ENCODE measurements at places on chromosomes 1 and 21.

DNA sequence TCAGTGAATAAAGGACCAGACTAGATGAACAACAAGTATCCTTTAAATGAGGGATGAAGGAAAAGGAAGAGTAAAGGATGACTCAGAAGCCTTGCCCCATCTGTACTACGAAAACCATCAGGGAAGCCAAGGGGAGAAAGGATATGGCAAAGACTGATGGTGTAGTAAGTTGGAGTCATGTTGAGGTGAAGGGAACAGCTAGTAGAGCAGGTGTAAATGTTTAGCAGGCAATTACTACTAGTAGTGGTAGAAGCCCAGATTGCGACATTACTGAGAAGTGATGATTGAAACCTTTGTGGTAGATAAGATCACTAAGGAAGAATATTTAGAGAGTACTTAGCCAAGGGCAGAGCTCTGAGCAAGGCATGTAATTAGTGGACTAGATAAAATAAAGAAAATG, 84.0 kb downstream of the PHTF1 start:
- no peak for DNase-seq

DNA sequence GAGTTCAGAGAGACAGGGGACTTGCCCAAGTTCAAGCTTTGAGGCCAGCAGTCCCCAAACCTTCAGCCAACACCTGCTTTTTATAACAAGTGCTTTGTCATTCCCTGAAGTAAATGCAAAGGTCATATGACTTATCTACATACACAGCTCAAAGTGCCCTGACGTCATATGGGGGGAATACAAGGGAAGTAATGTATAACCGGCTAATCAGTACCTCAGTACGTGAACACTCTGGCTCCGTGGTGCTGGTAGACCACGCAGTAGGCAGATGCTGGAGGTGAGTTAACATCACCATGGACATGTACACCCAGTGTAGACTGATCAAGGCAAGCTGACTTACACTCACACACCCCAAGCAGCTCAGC, 60.0 kb downstream of the BACE2 start:
- DNase-seq = no peak

- no peak for DNase-seq
These were observed 43.5 kb downstream of the ALPL start for GRCh38 chr1:21552715-21553114.

GRCh38 chr1:228295201-228295600, 87.4 kb downstream of the OBSCN start:
- no peak for DNase-seq

- DNase-seq = no peak
These were observed 28.9 kb downstream of the LEPR start for GRCh38 chr1:65449214-65449823.

GRCh38 chr21:41873005-41873404, 6.1 kb downstream of the PRDM15 start:
- no peak for DNase-seq

DNA sequence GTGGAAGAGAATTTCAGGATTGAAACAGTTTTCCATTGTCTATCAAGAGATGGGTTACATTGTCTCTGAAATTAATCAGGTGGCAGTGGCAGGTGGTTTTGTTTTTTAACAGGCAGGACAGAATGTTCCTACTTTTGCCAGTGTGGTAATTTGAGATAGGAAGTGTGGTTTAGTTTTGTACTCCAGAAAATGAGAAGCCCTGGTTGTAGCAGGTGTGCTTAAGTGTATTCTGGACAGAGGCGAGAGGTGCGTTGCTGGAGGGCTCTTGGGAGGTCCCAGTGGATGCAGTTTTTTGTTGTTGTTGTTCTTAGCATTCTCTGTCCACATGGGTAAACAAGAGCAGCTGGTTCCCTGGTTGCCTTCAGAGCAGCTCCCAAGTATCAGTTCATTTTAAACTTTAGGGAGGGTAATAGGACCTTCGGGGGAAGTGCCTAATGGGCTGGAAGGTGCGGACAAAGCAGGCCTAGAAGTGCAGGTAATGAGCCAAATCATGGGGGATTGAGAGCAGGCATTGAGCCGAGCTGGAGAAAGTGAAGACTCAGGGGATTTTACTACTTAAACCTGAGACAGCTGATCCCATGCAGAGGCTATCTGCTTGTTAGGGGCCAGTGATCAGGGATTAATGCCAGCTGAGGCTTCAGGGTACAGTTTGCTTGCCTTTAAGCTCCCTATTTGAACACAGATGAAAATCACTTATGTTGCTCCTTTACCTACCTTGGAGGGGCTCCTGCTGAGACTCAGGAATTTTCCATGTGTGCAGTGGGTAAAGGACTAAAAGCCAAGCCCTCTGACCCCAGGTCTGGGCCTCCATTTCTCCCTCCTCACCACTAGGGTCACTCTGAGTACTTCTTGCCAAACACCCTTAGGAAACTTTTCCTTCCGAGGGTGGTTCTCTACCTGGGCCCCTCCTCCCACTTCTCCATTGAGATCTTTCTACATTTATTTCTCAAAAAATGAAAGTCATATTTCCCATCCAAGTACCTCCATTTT, 6.1 kb downstream of the PFKFB2 start:
- DNase-seq = no peak

DNA sequence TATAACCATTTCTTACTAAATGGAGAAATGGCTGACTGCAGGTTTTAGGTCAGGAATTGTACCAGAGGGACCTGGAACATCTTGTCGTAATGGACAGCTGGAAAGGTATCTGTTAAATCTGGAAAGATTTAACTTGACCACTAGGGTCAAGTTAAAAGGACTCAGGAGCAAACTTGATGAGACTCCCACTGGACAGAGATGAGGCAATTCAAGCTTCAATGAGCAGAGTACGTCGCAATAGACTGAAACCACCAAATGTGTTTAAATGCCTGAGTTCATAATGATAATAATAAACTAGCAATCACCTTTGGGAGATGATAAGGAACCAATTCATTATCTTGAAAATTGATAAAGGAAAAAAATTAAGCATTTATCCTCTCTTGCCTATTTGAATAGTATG, 8.7 kb downstream of the IFNLR1 start:
- no peak for DNase-seq

GRCh38 chr1:53583021-53583867, 124.0 kb downstream of the DMRTB1 start:
- no peak for DNase-seq

DNA sequence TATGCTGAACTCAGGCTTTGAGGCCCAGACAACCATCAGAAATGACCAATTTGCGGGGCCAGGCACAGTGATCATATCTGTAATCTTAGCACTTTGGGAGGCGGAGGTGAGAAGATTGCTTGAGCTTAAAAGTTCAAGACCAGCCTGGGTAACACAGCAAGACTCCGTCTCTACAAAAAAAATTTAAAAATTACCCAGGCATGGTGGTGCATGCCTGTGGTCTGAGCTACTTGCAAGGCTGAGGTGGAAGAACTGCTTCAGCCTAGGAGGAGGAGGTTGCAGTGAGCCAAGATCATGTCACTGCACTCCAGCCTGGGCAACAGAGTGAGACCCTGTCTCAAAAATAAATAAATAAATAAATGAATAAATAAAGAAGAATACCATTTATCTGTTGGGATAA, 156.5 kb downstream of the EIF4G3 start:
- DNase-seq = no peak

- no peak for DNase-seq
These were observed 66.2 kb downstream of the SCCPDH start for GRCh38 chr1:246790364-246790763.

GRCh38 chr1:93778457-93778856, 96.8 kb upstream of the BCAR3 start:
- no peak for DNase-seq

DNA sequence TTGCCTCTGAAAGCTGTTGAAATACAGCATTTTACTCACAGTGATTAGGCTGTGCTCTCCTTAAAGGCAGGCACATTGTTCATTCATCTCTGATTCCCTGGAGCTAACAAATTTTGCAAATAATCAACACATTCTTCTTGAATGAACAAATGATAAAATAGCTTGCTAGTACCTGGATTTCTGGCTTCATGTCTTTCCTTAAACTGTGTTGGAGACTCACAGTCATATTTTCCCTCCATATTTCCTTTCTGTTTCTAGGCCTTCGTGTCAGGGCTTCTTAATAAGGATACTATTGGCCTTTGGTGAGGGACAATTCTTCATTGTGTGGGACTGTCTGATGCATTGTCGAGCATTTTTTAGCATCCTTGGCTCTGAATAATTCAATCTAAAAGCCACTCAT, 9.7 kb downstream of the HSD11B1 start:
- DNase-seq = no peak

- DNase-seq = no peak
These were observed 288.4 kb upstream of the PRMT6 start for GRCh38 chr1:106768077-106768476.

DNA sequence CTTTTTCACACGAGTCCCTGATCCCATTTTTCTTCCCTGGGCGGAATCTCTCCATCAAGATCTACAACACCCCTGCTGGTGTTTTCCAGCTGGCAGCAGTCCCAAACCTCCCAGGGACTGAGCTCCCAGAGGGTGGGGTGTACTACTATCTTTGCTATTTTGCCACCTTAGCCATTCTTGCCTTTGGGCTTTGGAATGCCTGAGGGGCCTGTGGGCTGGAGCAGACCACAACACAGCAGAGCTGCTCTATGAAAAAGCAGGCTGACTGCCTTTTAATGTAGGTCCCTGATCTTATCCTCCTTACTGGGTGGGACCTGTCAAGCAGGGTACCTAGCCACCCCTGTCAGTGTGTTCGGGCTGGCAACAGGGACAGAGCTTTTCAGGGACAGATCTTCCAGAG, 91.9 kb downstream of the KCNT2 start:
- DNase-seq = no peak

DNA sequence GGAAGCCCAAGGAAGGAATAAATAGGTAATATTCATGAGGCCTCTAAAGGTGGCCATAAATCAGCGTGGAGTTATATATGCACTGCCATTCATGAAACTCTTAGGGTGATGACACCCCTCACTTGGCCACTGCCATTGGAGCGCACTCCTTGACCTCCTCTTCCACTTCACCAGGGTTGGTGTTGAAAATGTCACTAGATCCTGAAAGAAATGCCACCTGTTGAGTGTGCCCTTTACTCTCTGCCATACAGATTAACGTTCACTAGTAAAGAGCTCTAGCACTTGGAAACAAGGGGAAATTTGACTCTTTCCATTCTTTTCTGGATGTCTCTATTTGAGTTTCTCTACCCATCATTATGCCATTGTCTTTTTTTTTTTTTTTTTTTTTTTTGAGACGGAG, 83.5 kb upstream of the GREM2 start:
- DNase-seq = no peak

- DNase-seq = no peak
These were observed 10.8 kb downstream of the MTARC1 start for GRCh38 chr1:220797553-220797952.

GRCh38 chr21:14615359-14615974, 69.4 kb upstream of the SAMSN1 start:
- no peak for DNase-seq

DNA sequence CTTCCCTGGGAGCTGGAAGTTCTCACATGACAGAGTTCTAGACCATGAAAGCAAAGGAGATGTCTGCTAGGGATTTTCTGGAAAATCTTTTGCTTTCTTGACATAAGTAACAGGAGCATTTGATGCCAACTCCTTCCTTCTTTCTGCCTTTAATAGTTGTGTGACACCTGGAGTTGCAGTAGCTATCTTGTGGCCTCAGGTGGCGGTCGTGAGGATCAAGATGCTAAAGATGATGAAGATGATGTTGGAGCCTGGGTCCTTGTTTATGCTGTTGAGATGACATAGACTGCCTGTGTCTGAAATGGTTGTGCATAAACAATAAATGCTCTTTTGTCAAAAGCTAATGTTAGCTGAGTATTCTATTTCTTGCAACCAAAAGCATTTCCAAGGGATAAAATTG, 32.7 kb upstream of the KIRREL1 start:
- DNase-seq = no peak

- DNase-seq = no peak
These were observed 184.7 kb downstream of the ETS2 start for GRCh38 chr21:38990424-38990794.

- no peak for DNase-seq
These were observed 11.5 kb downstream of the OSCP1 start for GRCh38 chr1:36438715-36439114.

- no peak for DNase-seq
These were observed 1.2 kb upstream of the LUZP1 start for GRCh38 chr1:23169727-23170335.

DNA sequence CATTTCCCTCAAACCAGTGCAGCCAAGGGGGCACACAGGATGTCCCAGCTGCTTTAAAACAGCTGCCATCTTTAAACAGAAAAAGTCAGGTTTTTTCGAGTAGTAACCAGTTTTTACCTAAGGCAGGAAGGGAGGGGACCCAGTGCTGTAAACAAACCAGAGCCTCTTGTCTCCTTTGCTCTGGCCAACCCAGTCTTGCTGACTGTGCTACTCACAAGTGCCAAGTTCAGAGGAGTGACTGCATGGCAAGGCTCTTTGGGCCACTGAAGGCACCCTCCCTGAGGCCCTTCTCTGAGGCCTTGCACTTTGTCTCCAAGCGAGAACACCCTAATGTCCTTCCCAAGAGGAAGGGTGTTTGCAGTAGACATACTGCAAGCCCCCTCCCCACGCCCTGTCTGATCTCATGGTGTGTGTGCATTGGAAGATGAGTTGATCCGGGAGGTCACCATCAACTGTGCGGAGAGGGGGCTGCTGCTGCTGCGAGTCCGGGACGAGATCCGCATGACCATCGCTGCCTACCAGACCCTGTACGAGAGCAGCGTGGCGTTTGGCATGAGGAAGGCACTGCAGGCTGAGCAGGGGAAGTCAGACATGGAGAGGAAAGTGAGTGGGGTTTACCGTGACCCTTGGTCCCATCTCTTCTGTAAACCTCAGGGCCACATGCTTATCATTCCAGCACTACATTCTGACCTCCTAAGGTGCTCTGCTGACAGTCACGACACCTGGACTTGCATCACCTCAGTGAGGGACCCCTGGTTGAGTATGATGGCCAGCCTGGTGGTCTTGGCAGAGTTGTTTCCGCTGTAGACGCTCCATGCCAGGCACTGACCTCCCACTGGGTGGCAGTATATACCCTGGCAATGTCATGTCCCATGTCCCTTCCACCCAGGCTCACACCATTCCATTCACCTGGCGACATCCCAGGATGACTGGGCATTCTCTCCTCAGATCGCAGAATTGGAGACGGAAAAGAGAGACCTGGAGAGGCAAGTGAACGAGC, 4.7 kb downstream of the DNALI1 start:
- DNase-seq = no peak

GRCh38 chr1:190172651-190173430, 304.8 kb downstream of the BRINP3 start:
- no peak for DNase-seq

DNA sequence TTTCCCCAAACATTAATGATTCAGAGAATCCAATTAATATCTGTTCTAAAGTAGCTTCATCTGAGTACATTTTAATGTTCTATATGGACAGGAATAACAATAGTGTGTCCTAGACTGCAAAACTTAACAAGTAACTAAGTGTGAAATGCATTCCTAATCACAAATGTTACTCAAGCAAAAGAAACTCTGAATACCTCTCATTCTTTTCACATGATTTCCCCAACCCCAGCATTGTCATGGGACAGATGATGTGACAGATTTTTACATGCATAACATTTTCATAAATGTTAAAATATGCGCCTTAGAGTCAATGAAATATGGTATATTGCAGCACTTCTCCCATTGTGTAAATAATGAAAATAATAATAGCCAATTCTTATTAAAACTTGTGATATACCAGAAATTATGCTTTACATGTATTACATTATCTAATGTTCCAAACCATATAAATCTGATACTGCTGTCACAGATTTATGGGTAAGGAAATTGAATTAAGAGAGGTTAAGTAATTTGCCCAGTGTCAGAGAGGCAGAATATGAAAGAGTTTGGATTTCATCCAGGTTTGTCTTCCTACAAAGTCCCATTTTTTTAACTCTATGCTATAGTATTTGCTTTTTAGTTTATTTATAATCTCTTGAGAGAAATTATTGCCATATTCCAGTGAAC, 269.4 kb downstream of the LRRC7 start:
- DNase-seq = no peak
